NCI-H460 (cell line): ENCODE measurements at places on chromosomes 1 and 21. TPM values are rescaled to one million over a fixed set of nuclear protein-coding genes. Genes with fewer than 3 reads are reported as not detected.
A peak's percentile ranks its signal among the peaks of the same experiment; 100 is the strongest.

- DNase-seq = peak; percentile 83
These were observed 115.6 kb upstream of the SLC45A1 start for GRCh38 chr1:8202182-8202905.

DNA sequence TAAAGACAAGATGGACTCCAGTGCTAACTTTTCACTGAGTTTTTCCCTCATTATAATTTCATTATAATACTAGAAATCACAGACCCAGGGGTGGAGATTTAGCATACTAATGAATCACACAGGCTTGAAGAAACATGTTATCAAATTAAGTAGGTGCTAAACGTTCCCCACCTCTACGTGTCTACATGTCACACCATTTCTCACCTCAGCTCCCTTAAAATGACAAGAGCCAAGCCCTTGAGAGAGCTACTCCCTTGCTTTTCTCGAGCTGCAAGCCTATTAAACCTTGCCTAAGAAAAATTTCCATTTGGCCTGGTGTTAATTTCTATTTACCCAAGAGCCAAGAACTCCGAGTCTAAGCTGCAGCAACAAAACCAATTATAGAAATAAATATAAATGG lies 396.3 kb upstream of the NEGR1 start:
- no peak for DNase-seq

DNA sequence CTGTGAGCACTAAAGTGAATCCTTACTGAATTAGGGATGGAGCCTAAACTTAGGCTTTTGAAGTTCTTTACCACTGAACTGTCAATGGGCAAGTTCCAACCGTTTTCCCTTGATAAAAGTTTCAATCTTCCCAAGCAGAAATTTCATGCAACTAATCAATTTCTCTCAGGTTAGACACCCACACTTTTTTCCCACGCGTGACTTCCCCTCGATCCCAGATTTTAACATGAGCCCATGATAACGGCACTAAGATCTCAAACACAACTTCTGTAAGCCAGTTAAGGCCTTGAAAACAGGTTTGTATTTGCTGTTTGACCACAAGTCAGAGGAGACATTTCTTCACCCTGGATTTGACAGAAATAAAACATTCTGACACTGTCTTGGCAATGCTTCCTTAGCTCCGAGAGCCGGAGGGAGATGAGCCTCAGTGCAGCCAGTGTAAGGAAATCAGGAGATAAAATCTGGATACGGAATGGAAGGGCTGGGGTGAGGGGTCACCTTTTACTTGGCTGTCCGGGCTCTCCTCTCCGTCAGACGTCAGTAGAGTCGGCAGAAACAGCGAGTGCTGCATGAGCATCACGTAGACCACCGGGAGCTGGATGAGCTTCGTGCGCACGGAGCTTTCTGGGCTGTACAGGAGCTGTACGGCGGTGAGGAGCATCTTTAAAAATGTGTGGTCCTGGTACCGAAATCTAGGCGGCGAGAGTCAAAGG lies 39.7 kb downstream of the MRAP start:
- DNase-seq = no peak

GRCh38 chr1:240090014-240090413 lies 1.7 kb upstream of the FMN2 start:
- DNase-seq = no peak

DNA sequence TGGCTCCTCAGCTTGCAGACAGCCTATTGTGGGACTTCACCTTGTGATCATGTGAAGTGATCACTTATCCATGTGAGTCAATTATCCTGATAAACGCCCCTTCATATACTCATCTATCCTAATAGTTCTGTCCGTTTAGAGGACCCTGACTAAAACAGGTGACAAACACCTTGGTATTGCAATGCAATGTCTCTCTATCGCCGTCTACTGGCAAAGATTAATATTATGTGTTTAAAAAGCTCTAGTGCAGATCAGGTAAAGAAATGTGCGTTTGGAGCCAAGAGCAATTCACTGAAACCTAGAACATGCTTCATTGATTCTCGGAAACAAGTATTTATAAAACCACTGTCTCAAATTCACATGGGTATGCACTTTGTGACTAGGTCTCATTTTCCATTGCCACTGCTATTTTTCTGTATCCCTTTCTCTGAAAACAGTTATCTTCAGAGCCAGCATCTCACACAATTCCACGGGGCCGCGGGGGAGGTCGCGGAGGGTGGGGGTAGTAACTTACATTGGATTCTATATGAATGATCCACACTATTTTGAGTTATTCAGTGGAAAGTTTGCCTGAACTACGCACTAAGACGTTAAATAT lies 554.6 kb upstream of the NCAM2 start:
- peak; percentile 8 for DNase-seq

GRCh38 chr1:232201024-232201423 lies 428.9 kb downstream of the SIPA1L2 start:
- DNase-seq = no peak

GRCh38 chr1:62089570-62089969 lies 105.1 kb upstream of the L1TD1 start:
- no peak for DNase-seq

The PER3 gene
- total RNA-seq = 0.92 TPM in 2 replicates

The PGLYRP4 gene
- not detected in 2 replicates for total RNA-seq

The BGLAP gene
- total RNA-seq = 0.50 TPM in 1 of 2 replicates, not detected in the other

The SHE gene
- total RNA-seq = 0.02 TPM in 1 of 2 replicates, not detected in the other

The KPRP gene
- not detected in 2 replicates for total RNA-seq

The LDLRAD2 gene
- total RNA-seq = not detected in 2 replicates

GRCh38 chr1:204746838-204747442 lies 61.4 kb upstream of the LRRN2 start:
- DNase-seq = peak; percentile 63
